ENCODE measurements at places on chromosomes 2 and 18.

DNA sequence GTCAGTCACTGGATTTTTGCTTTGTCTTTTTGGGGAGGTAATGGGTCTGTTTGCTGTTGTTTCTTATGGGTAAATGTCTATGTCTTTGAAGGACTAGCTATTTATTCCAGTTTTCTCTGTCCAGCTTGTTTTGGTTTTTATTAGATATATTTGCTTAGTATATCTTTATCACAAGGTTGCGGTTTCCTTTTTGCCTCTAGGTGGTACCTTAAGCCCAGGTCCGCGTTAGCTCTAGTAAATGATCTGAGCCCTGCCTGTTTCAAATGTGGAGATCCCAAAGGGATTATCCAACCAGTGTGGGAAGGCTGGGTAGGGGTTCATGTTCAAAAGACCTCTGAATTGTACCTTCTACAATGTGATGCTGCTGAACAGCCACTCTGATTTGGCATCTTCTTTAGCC, 114.5 kb downstream of the MYO3B start:
- no peak for DNase-seq

- DNase-seq: no peak
Observed at GRCh38 chr2:28377195-28377816, 15.4 kb upstream of the FOSL2 start.

GRCh38 chr2:37262522-37262921, 31.1 kb downstream of the NDUFAF7 start:
- DNase-seq: no peak

DNA sequence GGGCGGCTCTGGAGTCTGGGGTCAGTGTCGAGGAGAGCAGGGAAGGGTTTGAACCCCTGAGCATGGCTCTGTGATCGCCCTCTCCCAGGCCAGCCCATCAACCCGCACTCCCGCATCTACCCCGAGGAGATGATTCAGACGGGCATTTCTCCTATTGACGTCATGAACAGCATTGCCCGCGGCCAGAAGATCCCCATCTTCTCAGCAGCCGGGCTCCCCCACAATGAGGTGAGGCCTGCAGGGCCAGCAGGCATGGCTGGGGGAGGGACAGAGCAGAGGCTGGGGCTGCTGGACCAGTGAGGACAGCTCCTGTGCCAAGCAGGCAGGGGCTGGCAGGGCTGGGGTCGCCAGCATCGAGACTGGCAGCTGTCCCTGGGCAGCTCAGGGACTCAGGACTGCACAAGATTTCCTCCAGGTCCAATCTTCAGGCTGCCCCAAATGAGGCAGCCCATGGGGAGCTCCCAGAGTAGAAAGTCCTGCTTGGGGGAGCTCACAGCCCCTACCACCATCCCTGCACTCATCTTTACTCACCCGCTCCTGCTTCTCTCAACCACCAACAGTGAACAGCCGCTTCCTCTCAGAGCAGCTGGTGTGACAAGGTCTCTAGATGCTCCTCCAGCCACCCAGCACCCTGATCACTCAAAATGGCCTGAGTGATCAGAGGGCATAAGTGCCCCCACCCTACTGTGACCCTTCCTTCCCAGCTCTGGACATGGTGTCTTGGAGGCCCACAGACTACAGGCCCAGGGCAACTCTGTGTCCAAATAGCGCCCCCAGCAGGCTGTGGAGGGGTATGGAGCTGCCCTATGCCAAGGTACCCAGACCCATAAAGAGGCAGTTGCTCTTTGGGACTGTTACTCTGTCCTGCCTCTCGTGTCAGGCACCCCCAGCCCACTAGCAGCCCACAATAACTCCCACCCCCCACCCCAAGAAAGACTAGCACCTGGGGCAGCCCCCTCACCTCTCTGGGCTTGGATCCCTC, 18.3 kb upstream of the ANKRD53 start:
- no peak for DNase-seq

DNA sequence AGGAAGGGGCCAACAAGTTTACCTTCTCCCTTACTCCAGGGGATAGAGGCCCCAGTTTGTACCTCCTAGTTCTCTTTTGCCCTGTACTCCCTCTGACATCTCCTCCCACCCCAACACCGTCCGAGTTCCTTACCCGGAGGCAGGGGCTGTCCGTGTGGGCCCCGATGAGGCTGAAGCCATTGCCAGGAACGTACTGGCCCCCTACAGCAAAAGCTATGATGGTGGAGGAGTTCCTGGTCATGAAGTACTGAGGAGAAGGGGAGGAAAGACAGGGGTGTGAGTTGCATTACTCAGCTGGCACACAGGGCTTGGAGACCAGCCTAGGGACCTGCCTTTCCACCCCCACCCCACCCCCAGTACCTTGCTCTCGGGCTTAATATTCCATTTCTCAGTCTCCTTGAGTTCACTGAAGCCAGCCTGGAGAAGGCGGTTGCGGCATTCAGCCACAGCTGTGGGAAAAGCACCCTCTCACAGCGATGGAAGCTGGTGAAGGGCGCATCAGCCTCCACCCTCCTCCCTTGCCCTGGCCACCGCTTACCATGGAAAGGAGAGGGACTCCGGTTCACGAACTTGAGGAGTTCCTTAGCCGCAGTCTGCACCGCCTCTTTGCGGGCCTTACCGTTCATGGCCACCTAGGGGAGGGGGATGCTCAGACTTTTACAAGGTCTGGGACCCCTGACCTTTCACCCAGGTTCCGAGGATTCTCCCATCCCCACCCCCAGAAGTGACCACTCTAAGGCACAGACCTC, 1.0 kb downstream of the DNPEP start:
- DNase-seq: no peak

DNA sequence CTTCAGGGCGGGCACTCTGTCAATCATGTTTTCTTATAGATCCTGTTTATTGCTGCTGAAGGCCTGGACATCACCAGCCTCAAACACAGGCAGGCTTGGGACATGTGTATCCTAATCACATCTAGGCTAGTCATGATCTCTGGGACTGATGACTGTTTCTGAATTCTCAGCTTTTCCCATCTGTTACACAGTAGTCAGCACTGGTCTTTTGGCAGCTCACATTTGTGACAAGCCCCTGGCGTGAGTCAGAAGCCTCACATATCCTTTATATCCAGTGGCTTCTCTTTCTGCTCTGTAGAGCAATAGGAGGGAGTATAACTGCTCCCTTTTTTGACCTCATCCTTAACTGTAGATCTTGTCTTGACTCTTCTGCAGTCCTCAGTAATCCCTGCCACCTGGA, 4.5 kb downstream of the SEMA4F start:
- DNase-seq: no peak

- no peak for DNase-seq
Observed at GRCh38 chr18:79445221-79445620, 49.5 kb downstream of the NFATC1 start.

DNA sequence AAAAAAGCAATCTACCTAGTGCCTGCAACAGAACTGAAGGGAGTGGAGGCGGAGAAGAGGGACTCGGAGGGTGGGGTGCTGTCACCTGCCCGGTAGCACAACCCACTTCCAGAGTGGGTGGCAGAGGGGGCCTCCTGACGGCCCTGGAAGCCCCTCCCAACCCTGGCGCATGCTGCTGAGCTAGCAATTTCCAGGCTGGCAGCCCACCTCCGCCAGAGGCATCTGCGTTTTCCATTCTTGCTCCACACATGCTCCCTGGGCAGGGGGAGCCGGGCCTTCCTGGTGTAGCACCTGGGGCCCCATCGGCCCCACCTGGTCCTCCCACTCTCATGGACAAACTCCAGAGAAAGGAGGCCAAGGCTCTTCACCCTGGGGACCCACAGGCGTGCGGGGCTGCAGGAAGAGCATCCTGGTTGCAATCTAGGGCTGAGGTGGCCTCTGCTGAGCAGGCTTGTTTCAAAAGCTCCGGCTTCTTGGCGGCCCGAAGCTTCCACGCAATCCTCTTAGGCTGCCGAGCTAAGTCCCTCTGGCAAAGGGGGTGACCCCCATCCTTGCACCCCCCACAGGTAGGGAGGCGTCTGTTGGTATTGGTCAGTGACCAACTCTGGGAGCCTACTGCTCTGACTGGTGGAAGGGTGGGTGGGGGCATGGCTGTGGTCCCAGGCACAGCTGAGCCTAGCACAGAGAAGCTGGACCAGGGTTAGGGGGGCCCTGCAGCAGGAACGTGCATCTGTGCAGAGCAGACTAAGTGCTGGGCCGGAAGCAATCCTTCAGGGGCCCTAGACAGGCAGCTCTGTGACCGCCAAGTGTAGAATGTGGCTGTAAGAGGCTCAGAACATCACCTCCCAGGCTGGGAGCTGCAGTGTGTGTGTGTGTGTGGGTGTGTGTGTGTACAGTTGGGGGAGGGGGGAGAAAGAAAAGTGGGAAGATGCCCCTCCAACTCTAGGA, 2.6 kb downstream of the HS6ST1 start:
- no peak for DNase-seq

GRCh38 chr18:62522178-62522503, 684 bp upstream of the ZCCHC2 start:
- DNase-seq: no peak

GRCh38 chr2:46260305-46260704, 36.9 kb upstream of the EPAS1 start:
- no peak for DNase-seq

DNA sequence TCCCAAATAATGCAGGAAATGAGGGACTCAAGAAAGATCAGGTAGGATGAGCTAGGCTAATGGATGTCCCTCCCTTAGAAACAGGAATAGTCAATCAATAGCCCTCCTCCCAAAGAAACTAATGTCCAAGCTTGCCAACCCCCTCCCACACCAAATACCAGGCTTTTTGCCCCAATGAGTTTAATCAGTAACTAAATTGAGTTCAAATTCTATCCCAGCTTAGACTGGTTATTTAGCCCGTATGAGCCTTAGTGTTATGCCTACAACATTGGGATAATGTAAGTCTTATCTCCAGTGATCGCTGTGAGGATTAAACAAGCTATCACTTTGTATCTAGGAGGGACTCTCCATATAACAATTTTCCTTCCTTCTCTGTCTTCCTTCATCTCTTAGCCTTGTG, 310.7 kb downstream of the DPP10 start:
- no peak for DNase-seq

GRCh38 chr2:134975281-134976009, 56.8 kb downstream of the CCNT2 start:
- no peak for DNase-seq

DNA sequence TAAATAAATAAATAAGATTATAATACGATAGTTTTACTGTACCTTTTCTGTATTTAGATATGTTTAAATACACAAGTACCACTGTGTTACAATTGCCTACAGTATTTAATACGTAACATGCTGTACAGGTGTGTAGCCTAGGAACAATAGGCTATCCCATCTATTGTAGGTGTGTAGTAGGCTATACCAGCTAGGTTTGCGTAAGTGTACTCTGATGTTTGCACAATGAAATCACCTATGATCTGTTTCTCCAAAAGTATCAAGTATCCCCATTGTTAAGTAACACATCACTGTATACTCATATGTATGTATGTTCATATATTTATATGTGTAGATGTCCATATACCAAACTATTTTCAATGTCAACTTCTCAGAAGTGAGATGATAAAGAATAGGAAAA, 118.2 kb upstream of the RND3 start:
- no peak for DNase-seq

- no peak for DNase-seq
Observed at GRCh38 chr2:204669382-204669781, 124.1 kb downstream of the PARD3B start.

GRCh38 chr2:66560683-66561082, 125.8 kb downstream of the MEIS1 start:
- no peak for DNase-seq

- DNase-seq: no peak
Observed at GRCh38 chr2:111143107-111143842, 22.6 kb downstream of the BCL2L11 start.

- no peak for DNase-seq
Observed at GRCh38 chr2:58158481-58158880, 82.6 kb downstream of the FANCL start.

GRCh38 chr2:222952204-222952603, 91.4 kb downstream of the ACSL3 start:
- peak; percentile 32 for DNase-seq

GRCh38 chr2:40405465-40405864, 46.4 kb downstream of the SLC8A1 start:
- DNase-seq: no peak

- DNase-seq: no peak
Observed at GRCh38 chr2:149988361-149988760, 400.8 kb upstream of the MMADHC start.

GRCh38 chr2:10924859-10925258, 13.1 kb downstream of the KCNF1 start:
- DNase-seq: no peak

- no peak for DNase-seq
Observed at GRCh38 chr2:101803945-101804696, 106.6 kb downstream of the MAP4K4 start.

GRCh38 chr18:56245866-56246580, 392.4 kb downstream of the TXNL1 start:
- DNase-seq: no peak

DNA sequence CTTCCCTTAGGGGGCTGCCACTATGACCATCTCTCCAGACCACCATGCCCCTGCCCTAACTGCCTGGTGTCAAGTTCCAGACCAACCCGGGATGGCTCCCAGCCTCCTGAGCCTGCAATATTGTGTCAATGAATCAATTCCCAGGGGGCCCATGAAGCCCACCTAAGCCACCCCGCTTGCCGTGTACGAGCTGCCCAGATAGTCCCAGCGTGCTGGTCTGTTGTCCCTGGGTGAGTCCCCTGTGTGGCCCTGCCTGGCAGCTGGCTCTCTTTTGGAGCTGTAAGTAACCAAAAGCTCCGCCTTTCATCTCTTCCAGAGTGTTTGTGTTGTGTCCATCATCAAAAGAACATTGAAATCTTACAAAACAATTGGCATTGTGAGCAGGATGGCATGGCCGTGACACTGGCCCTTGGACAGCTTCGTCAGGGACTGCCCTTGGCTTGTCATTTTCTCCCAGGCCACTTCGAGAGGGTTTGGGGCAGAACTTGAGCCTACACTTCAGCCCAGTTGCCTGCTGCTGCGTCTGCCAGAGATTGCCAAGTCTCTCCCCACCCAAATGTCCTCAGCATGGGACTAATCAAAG, 11.3 kb upstream of the MAL start:
- DNase-seq: no peak

- no peak for DNase-seq
Observed at GRCh38 chr2:28364610-28365009, 28.0 kb upstream of the FOSL2 start.

DNA sequence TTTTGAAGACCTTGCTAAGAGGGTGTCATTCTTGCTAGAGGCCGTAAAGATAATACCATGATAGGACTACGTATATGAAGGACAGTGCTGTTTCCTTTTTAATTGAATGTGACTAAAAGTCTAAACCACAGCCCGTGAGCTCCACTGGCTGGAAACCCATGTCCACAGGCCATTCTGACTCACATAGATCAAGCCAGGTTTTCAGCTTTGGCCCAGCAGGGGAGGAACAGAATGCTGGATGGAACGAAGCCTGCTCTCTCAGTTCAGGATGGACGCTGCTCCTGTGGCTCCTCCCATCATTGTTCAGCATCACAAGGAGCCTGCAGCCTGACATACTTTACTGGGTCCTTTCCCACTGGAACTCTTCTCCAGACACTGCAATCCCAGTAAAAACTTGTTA, 47.6 kb downstream of the ALPK2 start:
- peak; percentile 76 for DNase-seq

GRCh38 chr2:236795861-236796219, 226.2 kb downstream of the ACKR3 start:
- no peak for DNase-seq
